Naive thymus-derived CD4-positive, alpha-beta T cell (primary cell): ENCODE measurements at places on chromosomes 5 and 9.

DNA sequence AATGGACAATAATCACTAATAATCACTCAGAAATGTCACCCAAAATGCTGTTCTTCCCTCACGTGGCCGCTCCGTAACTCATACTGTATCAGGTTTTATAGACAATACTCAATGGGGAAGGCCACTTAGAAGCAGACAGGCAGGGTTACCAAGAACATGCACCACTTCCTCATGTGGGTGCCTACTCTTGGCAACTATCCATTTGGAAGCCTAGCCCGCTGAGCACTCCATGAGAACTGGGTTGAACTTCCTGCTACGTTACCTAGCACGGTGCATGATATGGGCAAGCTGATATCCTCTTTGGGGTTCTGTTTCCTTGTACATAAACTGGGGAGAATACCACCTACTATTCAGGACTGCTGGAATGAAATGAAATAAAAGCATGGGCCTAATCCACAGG, 14.3 kb downstream of the DAP start:
- no peak for DNase-seq

- no peak for DNase-seq
These were observed 10.4 kb downstream of the C9 start for GRCh38 chr5:39353717-39354399.

- DNase-seq, result no peak
These were observed 546.4 kb upstream of the ARRDC3 start for GRCh38 chr5:91929522-91929817.

DNA sequence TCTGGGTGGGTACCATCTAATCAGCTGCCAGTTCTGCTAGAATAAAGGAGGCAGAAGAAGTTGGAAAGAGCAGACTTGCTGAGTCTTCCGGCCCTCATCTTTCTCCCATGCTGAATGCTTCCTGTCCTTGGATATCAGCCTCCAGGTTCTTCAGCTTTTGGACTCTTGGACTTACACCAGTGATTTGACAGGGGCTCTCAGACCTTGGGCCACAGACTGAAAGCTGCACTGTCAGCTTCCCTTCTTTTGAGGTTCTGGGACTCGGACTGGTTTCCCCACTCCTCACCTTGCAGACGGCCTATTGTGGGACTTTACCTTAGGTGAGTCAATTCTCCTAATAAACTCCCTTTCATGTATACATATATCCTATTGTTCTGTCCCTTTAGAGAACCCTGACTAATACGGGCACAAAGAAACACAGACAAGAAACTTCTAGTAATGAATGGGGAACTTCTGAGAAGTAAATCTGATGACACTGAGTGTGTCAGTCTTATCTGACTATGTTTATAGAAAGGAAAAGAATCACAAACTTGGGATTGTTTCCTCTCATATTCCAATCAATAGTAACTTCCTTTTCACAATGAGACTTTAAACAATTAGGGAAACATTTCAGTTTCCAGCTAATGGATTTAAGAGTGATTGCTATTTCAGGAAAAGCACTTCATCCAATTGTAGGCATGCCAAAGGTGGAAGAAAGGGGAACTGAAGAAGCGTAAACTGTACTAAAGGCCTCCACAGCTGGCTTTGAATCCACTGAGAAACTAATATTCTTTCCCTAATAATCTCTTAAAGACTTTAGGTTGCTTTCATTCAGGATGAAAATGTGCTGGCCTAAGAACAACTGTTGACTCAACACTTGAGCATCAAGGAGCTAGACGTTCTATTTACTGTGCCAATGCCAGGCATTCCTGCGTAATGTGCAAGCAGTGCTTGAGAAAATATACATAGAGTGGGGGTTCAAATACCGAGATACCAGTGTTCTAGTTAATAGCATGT, 127.9 kb upstream of the PTGER4 start:
- DNase-seq, result no peak

DNA sequence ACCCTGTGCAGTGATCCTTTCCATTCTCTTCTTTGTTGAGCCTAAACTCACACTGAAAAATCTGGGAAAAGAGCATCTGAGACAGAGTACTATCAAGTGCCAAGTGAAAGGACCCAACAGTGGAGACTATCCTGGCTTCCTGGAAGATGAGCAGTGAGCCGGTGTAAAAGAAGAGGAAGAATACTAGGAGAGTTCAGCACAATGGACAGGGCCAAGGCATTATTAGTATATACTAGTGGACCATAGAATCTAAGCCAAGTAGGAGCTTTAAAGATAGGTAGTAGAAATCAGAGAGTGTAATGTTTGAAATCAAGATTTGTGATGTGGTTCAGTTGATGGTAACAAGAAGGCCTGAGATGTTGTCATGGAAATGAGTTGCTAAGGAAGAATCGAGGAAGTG, 140.8 kb downstream of the CAMK4 start:
- no peak for DNase-seq

- no peak for DNase-seq
These were observed 17.7 kb downstream of the RFX3 start for GRCh38 chr9:3508078-3508431.

DNA sequence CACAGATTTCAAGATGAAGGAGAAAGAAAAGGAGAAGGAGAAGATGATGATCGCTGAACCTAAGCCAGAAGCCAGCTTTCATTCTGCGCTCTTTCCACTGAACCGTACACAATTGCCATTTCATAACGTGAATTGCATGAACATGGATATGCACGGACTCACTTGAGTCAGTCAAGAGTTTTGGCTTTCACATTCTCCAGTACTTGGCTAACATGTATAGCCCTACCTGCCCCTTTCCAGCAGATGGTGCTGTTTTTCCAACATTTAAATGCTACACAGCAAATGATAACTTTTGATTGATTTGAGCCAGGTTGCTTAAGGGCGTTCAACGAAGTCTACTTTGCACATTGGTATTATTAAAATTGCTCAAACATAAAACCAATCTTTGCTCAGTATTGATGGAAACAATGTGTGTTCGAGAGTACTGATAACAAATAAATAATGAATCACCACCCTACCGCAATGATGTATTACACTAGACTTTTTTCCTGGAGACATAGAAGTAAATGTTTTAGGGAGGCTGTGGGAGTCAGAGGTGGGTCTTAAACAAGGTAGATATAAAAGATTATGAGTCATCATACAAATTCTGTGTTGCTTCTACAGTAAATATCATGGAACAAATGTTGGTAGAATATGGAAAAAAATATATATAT, 196.4 kb downstream of the TRPM3 start:
- no peak for DNase-seq

- no peak for DNase-seq
These were observed 106.1 kb upstream of the C9orf72 start for GRCh38 chr9:27679338-27679737.

- DNase-seq, result no peak
These were observed 32.4 kb upstream of the AP3B1 start for GRCh38 chr5:78326930-78327329.

DNA sequence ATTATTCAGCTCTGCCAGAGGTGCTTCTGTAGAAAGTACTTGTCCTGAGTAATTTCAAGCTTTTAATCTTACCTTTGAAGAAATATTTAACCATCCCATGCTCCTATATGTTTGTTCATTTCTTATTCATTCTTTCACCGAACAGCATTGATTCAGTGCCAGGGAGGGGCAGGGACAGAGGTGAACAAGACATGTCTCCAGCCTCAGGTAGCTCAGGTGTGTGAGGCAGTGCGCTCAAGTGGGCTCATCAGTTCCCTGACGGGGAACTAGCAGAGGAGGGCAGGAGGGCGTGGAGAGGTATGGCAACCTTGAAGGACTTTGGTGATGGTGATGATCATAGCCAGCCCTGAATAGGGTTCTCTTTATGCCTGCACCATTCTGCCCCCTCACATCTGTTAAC, 25.9 kb downstream of the ERGIC1 start:
- DNase-seq, result no peak

- DNase-seq, result no peak
These were observed 69.8 kb downstream of the DEPDC1B start for GRCh38 chr5:60630179-60630578.

- DNase-seq, result no peak
These were observed 2.1 kb downstream of the MSANTD3 start for GRCh38 chr9:100428871-100429654.

- no peak for DNase-seq
These were observed 195.0 kb downstream of the MSX2 start for GRCh38 chr5:174919351-174919750.

DNA sequence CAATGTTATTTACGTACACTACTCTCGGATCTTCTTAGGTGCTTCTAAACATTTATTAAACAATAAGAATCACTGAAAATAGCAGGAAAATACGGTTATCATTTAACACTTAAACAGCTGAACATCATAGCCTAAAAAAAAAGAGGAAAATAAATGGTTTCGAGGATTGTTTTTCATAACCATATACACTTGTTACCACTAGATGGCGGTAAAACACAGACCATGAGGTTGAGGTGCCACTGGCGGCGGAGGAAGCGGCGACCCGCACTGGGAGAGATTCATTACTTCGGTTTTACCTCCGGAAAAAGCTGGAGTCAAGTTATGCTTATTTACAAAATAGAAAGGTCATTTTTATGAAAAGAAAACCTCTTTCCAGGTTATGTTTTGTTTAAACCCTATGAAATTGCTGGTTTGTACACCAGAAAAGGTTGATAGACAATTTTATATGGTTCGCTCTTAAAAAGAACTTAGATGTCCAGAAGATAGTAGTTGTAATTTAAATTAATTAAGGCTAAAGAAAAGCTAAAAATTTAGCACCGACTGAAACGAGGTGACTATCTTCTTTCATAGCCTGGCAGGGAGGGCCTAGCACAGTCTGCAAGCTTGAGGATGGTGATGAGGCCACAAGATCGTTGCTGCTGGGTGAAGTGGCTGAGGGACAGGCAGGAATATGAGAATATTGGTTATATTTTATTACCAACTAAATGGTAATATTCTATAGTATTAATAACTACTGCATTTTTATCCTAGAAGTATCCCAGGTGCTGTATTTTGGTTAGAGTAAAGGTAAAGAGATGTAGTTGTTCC, 605.7 kb downstream of the RAB3C start:
- peak; percentile 66 for DNase-seq

GRCh38 chr5:153818626-153819025, 220.1 kb downstream of the FAM114A2 start:
- no peak for DNase-seq

- no peak for DNase-seq
These were observed 12.9 kb downstream of the SLC6A3 start for GRCh38 chr5:1432296-1432695.

- no peak for DNase-seq
These were observed 3.6 kb downstream of the TRIO start for GRCh38 chr5:14146725-14147124.

DNA sequence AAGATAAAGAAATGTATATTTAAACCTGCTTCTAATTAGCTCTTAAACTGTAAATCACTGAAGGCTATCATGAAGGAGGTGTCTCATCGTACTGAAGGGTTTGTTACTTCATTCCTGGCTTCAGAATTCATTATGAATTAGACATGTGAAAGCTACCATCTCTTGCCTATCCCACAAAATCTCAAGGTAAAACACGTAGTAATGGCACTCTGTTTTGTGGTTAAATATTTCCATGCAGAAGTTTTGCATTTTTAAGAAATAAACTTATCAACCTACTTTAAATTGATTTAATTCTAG, 490.7 kb upstream of the NUDT12 start:
- DNase-seq, result no peak

DNA sequence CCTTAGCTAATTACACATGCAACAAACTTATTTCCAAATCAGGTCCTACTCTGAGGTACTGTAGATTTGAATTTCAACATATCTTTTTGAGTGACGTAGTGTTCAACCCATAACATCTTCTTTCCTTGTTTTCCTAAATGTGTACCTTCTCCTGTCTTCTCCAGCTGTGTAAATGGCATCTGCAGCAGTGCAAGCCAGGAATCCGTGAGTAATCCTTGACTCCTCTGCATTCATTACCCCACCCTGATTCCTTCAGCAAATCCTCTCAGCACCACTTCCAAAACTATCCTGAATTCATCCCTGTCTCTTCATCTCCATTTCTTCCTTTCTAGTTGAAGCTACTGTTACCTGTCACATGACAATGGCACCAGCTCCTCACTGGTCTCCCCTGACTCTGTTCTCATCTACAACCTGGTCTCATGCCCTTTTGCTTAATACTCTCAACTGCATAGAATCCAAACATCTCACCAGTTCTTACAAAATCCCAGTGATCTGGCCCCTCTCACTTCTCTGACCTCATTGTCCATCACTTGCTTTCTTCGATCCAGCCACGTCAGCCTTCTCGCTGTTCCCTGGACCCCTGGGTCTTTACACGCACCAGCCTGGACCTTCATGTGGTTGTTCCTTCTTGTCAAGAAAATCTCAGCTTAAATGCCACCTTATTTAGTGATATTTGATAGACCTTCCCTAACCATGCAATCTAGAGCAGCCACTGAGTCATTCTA, 14.6 kb upstream of the TRAF1 start:
- no peak for DNase-seq

DNA sequence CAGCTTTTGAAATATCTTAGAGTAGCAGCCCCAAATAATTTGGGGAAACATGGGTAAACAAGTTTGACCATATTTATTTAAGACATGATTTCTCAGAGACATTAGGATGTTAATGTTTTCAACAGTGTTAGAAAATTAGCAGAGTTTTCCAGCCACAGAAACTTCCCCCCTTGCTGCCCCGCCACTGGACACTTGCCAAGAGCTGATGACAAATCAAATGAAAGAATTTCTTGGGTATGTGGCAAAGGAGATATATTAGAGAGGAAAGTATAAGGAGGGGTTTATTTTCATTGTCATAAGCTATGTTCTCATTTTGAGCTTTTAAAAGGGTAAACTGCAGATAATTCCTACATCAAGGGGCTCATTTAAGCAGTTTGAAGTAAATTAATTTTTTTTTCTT, 15.9 kb downstream of the GABRA1 start:
- no peak for DNase-seq

- DNase-seq, result no peak
These were observed 416.9 kb downstream of the PSAT1 start for GRCh38 chr9:78713614-78714405.

- DNase-seq, result no peak
These were observed 217.8 kb upstream of the RASEF start for GRCh38 chr9:83280790-83281189.

DNA sequence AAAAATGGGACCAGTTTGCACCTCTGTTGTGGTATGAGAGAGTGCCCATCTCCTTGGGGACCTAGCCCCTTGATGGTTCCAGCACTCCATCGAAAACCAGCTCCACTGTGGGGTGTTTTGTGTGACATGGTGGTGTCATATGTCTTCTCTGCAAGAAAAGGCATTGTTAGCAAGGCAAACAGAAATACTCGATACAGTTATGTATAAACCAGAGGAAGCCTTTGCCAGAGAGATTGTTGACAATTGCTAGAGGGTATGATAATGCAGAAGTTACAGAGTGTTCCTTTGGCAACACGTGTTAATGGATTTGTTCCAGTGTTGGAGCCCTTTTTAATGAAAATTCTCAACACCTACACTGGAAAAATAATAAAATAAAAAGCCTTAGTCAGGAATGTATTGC, 270.4 kb upstream of the DMRT1 start:
- DNase-seq, result no peak

- DNase-seq, result no peak
These were observed 13.7 kb upstream of the TLX3 start for GRCh38 chr5:171295299-171295698.

DNA sequence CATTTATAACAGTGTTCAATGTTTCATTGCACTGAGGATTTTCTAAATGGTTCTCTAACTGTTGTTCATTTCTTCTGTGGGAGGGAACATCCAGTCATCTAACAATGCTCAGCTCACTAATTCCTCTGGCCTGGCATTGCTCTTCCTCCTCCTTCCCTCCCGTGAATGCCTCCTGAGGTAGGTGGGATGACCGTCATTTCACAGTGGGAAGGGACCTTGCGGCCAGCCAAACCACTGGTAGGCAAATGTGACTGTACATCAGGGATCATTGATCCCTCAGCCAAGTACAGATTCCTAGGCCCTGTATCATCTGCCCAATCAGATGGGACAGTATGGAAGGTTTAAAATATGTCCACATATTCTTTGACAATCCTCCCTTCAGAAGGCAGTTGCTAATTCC, 23.7 kb upstream of the VDAC1 start:
- no peak for DNase-seq
